Choroid plexus epithelial cell (primary cell): ENCODE measurements at places on chromosomes 7 and 10.

DNA sequence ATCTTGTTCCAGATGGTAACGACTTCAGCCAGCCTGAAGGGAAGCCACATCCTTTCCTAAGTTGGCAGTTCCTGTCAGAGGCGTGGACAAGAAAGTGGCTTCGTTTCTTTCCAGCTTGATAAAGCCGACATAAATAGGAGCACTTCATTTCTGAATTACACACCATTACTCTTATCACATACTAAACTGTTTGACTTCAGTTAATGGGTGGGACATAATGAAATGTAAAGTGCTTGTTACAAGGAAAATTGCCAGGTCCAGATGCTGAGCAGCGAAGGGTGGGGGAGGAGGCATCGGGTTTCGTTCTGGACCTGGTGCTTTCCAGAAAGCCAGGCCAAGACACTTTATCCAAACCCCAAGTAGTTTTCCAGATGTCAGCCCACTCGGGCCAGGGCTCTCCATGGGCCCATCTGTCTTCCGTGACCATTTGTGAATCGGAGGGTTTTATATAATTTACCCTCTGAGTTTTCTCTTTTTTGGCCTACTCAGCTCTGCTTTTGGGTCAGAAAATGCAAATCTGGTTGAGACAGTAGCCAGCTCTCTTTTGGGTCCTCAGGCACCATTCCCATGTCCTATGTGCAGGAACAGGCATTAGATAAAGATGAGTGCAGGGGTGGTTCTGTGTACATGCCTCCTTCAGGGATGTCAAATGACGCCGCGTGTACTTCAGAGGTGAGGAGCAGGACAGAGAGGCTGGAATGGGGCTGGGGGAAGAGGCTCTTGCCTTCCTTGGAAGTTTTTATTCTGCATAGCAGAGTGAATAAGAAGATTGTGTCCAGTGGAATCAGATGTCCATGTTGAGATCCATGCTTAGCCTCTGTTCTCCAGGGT lies 90.2 kb downstream of the TACC2 start:
- DNase-seq, result no peak

GRCh38 chr10:2340831-2341647 lies 603.7 kb upstream of the ADARB2 start:
- DNase-seq, result no peak

- DNase-seq, result no peak
Measured at GRCh38 chr7:159121476-159121875, 23.2 kb downstream of the VIPR2 start.

- no peak for DNase-seq
Measured at GRCh38 chr10:13046851-13047528, 45.5 kb upstream of the CCDC3 start.

DNA sequence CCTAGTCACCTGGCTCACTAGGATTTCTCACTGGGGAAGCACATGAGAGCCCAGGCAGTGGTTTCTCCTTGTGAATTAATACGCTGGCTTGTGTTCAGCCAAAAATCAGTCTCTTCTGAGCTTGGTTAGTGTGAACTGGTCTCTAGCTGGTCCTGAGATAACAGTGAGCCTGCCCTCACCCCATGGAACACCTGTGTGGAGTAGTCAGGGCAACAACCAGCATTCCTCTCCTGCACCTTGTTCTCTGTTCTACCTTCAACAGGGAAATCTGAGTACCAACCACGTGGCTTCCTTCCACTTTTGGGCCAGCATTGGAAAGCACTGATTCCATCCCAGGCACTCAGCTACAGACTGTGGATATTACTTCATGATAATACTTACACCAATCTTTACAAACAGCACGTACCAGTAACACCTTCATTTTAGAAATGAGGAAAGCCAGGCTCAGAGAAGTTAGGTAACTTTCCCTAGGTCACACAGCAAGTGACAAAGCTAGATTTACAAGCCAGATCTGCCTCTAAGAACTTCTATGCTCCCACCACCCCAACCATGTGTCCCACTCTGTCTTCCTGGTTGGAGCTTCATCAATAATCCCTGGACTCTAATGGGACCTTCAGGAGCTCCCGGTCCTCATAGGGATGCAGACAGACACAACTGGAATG lies 106.6 kb downstream of the GRID1 start:
- no peak for DNase-seq

- no peak for DNase-seq
Measured at GRCh38 chr7:72437061-72437585, 25.0 kb upstream of the CALN1 start.

DNA sequence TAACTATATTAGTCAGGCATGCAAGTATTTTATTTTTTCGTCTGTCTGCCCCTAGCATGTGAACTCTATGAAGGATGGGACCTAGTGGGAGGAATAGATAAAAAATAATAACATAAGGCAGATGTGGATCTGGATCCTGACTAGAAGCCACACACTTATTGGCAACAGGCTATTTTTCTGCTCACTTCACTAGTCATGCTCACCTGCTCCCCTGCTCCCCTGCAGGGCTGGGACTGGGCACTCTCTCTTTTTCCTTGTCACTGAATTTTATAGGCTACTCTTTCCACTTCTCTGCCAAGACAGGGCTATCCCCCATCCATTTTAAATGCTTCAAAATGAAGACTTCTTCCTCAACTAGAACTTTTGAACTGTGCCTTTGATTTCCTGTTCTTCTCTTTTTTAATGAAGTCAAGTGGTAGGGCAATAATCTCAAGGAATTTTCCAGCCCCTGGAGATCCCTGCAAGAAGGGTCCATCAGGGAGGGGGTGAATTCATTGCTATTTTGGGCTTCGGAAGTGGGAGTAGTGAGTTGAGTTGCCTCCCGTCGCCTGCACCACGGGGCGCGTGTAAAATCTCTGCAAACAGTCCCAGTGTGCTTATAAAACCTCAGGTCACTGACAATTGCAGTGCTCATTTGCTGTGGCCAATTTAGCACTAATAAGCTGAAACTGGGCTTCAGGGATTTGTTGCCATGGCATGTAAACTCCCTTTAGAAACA lies 156.7 kb upstream of the NPVF start:
- no peak for DNase-seq

DNA sequence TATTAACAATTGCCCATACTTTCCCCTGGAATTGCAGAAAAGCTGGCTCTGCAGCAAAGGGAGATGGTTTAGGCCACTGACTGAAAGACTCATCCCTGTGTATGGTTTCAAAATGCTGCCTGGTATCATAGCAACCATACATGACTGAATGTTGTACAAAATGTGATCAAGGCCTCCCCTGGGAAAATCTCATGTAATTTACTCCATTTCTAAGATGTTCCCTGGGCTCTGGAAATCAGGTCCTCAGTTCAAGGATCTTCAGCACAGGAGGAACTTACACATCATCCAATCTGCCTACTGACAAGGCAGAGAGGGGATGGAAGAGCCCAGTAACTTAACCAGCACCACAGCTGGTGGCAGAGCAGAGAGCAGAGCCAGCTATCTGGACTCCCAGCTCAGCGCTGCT lies 111.8 kb downstream of the JAZF1 start:
- peak; percentile 71 for DNase-seq

- peak; percentile 91 for DNase-seq
Measured at GRCh38 chr10:71266147-71266917, 52.7 kb upstream of the SLC29A3 start.

DNA sequence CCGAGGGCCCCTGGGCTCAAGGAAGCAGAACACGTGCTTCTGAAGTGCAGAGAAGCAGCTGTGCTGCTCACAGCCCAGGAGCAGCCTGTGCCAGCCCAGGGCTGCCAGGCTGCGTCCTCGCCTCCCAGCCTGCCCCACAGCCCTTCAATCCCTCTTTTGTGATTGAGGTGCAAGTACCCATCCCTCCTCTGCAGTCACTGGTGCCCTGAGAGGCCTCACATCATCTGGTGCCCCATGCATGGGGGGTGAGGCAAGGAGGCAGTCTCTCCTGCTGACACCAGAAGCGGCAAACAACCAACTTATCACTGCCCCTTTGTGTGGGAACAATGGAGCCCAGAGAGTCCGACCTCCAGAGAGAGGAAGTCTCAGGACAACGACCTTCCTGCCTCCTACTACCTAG lies 49.8 kb upstream of the FGFR2 start:
- DNase-seq, result no peak

- no peak for DNase-seq
Measured at GRCh38 chr7:132424277-132424676, 152.0 kb downstream of the PLXNA4 start.

DNA sequence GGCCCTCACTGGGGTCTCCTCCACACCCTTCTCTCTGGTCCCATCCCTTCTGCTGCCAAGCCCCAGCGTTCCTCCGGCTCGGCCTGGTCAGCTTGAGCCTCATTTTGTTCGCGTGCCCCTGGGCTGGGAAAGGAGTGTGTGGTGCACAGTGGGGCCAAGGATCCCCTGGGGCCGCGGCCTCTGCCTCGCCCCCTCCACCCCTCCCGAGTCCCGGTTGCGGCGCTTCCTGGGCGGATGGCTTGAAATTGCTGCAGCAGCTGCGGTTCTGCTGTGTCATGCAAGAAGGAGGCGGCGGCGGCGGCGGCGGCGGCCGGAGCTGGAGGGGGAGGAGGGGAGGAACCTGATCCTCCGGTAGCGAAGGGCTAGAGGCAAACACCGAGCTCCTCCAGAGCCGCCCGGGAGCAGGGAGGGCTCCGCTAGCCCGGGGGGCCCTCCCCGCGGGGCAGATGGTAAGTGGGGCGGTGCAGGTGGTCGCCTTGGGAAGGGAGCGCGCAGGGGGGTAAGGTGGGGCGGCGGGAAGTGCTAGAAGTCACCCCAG lies 217.8 kb upstream of the MKLN1 start:
- peak; percentile 80 for DNase-seq

GRCh38 chr7:41637049-41637448 lies 65.8 kb downstream of the INHBA start:
- peak; percentile 11 for DNase-seq

DNA sequence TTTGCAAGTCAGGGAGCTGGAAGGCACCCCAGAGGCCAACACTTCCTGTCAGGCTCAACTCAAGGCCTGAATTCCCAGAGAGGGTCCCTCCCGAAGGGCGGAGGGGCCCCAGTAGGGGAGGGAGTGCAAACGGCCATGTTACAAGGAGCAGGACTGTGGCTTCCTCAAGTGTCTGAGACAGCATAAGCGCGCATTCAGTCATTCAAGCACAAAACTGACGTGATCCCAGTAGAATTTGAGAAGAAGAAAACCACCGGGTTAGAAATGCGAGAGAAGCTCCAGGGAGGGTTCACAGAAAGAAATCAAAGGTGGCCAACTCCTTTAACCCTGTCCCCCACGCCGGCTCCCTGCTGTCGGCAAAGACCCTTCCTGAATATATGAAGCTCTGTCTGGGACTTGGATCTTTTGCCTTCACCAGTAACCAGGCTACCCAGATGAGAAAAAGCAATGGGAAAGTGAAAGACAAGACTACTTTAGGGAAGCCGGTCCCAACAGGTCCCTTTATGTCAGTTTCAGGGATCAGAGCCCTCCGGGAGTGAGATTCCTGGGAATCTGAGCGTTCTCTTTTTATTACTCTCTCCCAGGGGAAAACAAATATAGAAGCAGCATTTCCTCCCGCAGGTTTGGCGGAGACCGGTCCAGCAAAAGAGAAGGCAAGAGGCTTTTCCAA lies 1.3 kb downstream of the AFAP1L2 start:
- no peak for DNase-seq

GRCh38 chr7:127208351-127208750 lies 44.4 kb downstream of the GRM8 start:
- DNase-seq, result no peak

- DNase-seq, result no peak
Measured at GRCh38 chr7:36916116-36916515, 191.8 kb upstream of the AOAH start.

DNA sequence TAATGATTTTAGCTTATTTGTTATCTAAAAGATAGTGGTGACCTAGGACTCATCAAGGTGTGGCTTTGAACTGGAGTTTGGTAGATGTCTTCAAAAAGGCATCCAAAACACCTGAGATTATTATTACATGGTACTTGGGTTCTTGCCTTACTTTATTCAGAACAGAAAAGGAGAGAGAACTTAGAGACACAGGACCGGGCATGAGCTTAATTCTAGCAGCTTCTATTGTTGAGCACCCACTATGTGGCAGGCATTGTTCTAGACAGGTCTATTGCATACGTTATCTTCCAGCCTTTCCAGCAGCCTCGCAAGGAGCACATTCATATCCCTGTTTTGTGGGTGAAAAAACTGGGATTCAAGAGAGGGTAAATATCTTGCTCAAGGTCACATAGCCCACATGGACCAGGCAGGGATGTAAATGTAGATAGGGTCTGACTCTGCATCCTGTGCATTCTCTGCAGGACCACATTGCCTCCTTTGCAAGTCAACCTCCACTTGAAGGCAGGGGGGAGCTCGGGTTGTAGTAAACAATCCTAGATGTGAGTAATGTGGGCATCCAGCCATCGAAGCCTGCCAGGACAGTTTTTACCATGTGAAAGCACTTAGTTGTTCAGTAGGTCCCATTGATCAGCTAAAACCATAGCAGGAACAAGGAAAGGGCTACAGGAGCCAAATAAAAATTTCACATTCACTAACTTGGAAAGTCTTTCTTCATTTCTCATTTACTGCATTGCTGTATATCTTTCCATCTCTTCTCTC lies 551.4 kb downstream of the LRMDA start:
- DNase-seq, result peak; percentile 10

DNA sequence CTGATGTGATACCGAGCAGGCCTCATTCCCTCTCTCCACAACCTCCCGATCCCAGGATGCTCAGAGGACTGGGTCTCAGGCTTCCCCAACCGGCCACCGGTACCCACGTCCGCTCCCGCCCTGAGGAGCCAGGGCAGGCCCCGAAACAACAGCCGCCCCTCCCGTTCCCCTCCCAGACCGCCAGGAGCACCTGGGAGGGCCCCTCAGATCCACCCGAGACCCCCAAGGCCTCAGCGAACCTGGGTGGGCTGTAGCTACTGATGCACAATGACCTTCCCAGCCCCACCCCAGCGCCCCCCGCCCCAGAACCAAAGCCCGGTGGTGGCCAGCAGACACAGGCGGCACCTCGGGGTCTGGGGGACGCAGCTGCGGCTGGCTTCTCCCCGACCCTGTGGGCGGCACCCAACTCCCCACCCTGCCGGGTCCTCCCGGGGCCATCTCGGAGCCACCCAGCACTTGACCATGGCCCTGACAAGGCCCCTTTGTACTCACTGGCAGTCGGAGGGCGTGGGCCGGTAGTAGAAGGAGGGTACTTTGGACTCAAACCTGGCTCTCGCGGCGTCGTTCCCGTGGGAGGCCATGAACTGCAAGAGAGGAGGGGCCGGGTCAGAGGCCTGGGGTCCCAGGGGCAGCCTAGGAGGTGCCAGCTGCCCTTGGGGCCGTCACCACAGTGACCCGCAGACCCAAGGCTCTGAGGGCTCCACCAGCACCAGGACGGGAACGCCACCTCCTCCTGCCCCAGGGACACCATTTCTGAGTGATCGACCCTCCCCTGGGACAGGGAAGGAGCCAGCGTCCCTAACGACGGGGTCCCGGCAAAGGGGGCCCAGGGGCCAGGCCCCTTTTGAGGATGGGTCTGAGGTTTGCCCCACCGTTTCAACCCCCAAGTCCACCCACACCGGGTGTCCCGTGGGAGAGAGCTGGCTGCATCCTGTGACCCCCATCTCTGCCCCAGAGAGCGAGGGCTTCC lies 28.1 kb downstream of the ADAP1 start:
- no peak for DNase-seq

GRCh38 chr10:78784546-78784945 lies 284.2 kb upstream of the ZMIZ1 start:
- DNase-seq, result no peak

GRCh38 chr7:80821771-80822319 lies 97.0 kb downstream of the SEMA3C start:
- DNase-seq, result peak; percentile 49
